ENCODE measurements at places on chromosomes 12 and 14. TPM values are rescaled to one million over a fixed set of nuclear protein-coding genes. Genes with fewer than 3 reads are reported as not detected.

GRCh38 chr14:40727107-40727506, 879.6 kb upstream of the LRFN5 start:
- no peak for DNase-seq

Gene PITPNM2
- 18.5 TPM for total RNA-seq

GRCh38 chr12:92208613-92209121, 63.0 kb upstream of the BTG1 start:
- peak; percentile 24 for DNase-seq

Gene GNG2
- total RNA-seq, result 79.8 TPM

DNA sequence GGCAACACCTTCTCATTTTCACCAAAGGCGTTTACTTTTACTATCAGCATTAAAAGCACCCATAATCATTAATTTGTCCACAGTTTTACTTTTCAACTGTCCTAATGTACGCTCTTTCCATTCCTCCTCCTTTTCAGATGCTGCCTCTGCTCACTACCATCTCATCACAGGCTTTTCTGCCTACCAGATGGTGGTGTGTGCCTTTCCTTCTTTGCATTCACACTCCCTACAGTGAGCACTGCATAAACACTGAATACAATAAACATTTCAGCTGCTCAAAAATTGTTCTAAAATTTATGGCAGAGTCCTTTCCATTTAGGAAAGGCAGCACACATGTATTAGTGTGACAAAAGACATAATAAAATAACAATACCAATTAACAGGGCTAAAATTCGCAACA, 435.7 kb downstream of the GXYLT1 start:
- DNase-seq, result no peak

GRCh38 chr12:51341251-51342007, 5.0 kb downstream of the CELA1 start:
- peak; percentile 71 for DNase-seq

DNA sequence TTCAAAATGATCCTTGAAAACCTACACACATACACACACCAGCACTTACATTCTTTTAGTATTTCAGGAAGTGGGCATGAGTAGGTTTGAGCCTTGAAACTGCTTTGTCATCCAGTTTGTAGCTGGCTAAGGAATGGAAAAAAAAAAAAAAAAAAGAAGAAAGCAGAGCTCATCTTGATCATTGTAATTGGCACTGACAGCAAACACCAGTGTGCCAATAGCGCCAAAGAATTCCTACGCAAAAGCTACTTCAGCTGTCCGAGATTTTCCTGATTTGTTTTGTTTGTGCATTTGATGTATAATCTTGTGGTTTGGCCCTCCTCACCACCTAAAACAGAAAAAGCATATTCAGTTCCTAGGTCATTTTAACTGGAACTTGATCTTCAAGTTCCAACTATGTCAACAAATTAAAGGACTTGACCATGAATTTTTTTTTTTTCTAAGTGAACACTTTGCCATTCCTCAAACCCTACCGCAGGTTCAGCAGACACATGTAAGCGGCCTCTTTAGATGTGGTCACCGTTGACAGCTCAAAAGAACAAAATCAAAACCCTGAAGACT, 57.3 kb downstream of the FLRT2 start:
- no peak for DNase-seq

Gene KRT82
- not detected for total RNA-seq

DNA sequence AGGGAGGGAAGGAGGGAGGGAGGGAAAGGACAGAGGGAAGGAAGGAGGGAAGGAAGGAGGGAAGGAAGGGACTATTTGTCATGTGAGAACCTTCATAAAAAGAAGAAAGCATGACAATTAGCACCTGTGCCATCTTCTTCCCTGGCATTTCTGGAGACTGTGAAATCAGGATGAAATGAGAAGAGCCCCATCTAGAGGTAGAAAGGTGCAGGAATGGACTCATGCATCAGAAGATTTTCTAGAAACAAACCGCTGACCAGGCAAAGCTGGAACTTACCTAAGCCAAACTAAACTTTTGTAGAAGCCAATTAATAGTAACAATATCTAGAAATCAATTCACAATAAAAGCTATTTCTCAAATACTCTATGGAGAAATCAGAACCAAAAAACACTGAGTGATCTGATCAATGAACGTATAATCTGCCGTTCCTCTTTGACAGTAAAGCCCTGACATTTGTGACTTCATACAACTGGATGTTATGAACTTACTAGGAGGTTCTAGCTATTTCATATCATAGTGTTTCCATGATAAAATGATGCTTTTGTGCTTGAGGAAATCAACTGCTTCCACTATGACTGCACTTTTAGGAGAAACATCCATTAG, 24.4 kb upstream of the CRACR2A start:
- DNase-seq, result peak; percentile 28

GRCh38 chr12:65891987-65892481, 67.8 kb downstream of the HMGA2 start:
- DNase-seq, result no peak

Gene BDKRB2
- 0.08 TPM for total RNA-seq

Gene NANOG
- not detected for total RNA-seq

DNA sequence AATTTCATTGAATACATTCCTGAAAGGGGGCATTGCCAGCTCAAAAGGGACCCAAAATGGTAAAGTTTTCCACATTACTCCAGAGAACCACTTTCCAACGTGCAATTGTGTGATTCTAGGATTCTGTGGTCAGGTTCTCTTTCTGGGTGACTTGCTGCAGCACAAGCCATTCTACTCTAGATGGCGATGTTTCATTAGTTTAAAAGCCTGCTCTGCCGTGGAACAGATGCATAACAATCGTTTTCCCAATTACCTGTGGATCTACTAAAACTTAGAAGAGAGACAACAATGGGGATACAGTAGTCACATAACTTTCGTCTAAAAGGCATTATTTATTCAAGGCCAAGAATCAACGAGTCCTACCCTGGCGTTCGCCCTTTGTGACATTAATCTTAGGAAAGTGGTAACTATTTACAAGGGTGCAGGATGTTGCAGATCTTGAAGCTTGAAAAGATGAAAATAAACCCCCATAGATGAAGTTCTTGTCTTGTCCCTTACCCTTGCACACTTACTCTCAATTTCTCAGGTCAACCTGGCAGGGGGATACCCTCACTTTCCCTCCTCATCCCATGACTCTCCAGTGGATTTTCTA, 400.9 kb downstream of the SNAPC1 start:
- DNase-seq, result no peak

GRCh38 chr14:101102875-101103274, 199.4 kb upstream of the RTL1 start:
- DNase-seq, result no peak

DNA sequence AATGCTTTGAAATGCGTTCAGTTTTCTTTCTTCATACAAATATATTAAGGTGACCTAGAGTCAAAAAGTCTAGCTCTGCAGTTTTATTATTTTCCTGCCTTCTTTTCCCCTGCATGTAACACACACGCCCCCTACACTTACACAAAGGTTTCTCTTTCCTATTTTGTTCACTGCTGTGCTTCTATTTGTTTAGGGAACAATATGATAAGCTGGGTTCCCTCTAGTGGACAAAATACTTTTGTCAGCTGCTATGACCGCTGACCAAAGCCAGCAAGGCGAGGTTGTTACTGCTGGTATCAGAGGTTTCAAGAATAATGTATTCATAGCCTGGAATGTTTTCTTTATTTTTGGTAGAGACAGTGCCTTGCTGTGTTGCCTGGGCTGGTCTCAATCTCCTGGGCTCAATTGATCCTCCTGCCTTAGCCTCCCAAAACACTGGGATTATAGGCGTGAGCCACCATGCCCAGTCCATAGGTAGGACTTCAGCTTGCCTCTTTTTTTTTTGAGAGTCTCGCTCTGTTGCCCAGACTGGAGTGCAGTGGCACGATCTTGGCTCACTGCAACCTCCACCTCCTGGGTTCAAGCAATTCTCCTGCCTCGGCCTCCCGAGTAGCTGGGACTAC, 33.4 kb downstream of the FNTB start:
- no peak for DNase-seq

DNA sequence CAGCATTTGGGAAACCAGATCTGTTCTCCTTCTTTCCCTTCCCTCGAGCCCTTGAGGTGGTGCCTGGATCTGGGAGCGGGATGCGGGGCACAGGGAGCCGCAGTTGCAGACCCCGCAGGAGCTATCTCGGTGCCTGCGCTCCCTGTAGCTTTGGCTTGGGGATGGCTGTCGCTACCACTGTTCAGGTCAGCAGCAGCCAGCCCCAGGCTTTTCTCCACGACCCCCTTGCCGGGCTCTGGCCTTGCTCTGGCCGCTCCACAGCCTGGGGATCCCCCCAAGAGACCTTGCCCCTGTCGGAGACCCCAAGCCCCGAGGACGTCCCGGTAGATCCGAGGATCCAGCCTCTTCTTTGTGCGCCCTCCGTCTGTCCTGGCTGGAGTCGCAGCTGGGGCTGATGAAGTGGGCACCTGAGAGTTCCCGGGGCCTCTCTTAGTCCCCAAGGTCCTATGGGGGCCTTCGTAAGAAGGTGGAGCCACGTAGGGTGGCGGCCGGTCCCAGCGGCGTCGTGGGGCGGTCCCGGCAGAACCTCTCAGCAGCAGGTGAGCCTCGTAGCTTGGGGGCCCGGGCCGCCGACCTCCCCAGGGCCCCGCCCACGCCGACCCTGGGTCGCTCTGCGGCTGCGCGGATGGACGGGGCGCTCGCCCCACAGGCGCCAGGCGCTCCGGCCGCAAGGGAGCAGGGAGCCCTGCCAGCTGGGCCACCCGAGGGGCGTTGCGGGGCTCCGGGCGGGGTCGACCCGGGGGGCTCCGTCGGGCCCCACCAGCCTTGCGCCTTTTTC, 1.3 kb downstream of the DDN start:
- peak; percentile 50 for DNase-seq

DNA sequence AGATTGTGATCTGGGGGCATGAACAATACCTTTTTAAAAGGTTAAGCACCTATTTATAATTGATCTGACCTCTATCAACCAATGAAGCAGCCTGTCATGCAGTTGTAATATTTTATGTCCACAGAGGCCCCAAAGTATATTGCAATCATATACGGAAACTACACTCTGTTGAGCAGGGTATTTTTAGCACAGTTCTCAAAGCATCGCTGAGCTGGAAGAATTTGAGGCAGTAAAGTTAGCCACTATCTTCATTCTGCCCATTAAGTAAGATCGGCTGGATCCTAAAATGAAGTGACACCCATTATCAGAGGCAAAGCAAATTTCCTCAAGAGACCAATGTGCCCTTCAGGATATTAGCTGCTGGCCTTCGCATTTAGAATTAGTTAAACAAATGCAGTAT, 47.7 kb upstream of the GRIP1 start:
- DNase-seq, result no peak

- no peak for DNase-seq
These were observed 179.2 kb downstream of the KICS2 start for GRCh38 chr12:64042911-64043310.

- DNase-seq, result no peak
These were observed 1.6 kb downstream of the CRIP2 start for GRCh38 chr14:105476097-105476830.

Gene TAS2R42
- total RNA-seq, result not detected

- DNase-seq, result no peak
These were observed 21.1 kb upstream of the C1S start for GRCh38 chr12:7039403-7039802.

- no peak for DNase-seq
These were observed 14.2 kb upstream of the SLC24A4 start for GRCh38 chr14:92308716-92309115.

GRCh38 chr14:53534841-53535240, 381.7 kb upstream of the DDHD1 start:
- DNase-seq, result no peak

DNA sequence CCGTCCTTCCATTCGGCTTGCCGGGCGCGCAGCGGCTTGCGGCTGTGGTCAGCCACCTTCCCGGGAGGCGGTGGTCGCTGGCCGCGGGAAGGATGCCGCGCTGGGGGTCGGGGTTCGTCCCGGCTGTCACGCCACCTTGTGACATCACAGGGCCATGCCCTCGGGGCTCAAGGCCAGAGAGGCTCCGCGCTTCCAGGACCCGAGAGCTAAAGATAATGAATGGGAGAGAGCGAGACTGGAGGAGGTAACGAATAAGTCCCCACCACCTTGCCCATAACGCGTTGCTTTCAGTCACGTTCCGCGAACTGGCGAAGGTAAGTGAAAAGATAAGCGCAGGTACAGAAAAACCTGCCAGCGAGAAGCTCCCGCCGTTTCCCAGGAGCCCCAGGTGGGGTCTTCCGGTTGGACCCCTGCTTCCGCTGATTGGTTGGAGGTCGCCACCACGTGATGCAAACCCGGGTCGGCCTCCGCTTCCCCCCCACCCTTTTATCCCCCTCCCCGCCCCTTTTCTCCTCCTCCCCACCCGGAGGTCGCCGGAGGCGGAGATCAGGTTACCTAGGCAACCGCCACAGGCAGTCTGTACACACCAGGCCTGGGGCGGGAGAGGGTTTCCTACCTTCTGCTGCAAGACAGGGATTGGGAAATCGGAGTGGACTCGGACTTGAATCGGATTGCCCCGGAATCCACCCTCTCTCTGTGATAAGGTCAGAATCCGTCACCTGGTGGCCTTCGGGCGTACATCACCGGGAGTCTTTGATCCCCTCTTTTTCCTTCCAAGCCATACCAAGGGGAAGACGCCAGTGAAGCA, at the start of gene LRRC9:
LRRC9 (plus strand) TSS at position 575 of the 808 bp plus-strand sequence.
- peak; percentile 7 for DNase-seq

GRCh38 chr12:58211211-58211610, 269.8 kb downstream of the ATP23 start:
- DNase-seq, result no peak

Gene KRT6C
- total RNA-seq, result not detected

- DNase-seq, result no peak
These were observed 26.5 kb downstream of the PACS2 start for GRCh38 chr14:105340821-105341733.

Gene OS9
- 116 TPM for total RNA-seq

DNA sequence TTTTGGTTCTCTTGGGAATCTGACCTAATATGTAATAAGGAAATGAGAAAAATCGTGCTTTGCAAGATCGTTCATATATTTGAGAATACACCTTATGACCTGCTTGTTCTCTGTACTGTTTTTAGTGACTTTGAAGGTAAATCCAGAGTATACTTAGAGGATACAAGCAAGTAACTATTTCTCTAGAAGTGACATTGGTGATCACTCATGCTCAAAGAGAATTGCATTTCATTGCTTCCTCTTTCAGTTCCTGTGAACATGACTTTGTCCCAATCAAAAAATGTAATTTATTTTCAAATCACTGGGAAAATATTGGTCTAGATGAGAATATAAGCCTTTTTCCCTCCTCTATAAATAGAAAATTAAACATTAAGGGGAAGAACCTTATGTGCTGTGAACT, 2.7 kb downstream of the KTN1 start:
- DNase-seq, result no peak

All from activated naive CD4-positive, alpha-beta T cell treated with anti-CD3 and anti-CD28 coated beads, Interleukin-2, amount 50 U/mL, for 72 hours (primary cell).